ENCODE measurements at places on chromosomes 2 and 18. TPM values are rescaled to one million over a fixed set of nuclear protein-coding genes. Genes with fewer than 3 reads are reported as not detected.

- H3K27ac ChIP-seq, result no peak overlapping the region
- peaks cover 29% of the 10 kb centered on the region for H3K27me3 ChIP-seq
These were observed 7.4 kb downstream of the NFATC1 start for GRCh38 chr18:79402977-79403722.

DNA sequence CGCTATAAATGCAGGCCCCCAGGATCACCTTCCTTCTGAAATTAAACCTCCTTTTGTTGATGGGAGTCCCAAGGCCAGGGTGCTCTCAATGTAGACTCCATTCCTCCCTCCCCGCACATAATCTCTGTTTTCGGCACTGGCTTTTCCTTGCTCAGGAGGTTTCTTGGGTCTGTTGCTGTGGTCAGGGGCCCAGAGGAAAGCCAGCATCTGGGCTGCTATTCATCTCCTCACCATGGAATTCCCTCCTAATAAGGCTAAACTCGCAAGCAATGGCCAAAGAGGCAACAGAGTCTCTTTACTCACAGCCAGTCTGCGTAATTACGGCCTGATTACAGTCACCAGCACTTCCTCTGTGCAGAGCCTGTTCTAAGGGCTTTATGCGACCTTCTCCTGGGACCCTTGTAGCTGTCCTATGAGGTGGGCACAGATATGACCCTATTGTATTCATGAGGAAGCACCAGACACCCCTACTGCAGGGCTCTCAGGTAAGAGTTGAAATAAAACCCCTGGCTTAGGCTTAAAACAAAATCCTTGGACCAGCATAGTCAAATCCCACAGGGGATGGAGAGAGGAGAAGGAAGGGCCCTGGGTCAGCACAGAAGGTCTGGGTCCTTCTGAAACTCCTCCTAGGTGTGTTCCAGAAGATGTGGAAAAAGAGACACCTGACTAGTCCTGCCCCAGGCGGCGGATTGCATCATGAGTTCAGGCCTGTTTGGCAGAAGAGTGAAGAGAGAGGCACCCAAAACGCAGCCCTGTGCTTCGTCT, 105.0 kb upstream of the SH3BP4 start:
- DNase-seq, result no peak
- no peaks in the 10 kb centered on the region for H3K27me3 ChIP-seq
- peaks cover 8% of the 10 kb centered on the region for H3K36me3 ChIP-seq
- H3K27ac ChIP-seq, result no peak overlapping the region
- no peak overlapping the region for H3K4me3 ChIP-seq

DNA sequence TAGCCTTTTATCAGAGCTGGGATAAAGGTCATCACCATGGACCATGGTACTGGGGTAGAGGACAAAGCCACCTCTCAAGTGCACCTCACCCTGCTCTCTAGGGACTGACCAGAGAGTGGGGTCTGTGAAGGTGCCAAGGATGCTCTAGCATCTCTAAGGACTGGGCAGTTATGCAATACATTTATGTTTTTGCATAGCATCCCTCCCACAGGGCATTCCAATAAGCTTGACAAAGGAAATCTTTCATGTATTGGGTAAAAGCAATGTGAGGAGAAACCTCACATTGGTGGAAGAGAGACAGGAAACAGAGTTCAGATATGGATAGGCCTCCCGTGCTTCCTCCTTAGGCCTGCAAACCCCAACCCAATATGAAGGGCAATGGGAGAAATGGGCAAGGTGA, 31.6 kb downstream of the STK39 start:
- H3K27ac ChIP-seq, result no peak overlapping the region
- peaks cover 4% of the 10 kb centered on the region for H3K36me3 ChIP-seq
- peaks cover 24% of the 10 kb centered on the region for H3K4me1 ChIP-seq
- H3K27me3 ChIP-seq, result no peaks in the 10 kb centered on the region
- no peak for DNase-seq

DNA sequence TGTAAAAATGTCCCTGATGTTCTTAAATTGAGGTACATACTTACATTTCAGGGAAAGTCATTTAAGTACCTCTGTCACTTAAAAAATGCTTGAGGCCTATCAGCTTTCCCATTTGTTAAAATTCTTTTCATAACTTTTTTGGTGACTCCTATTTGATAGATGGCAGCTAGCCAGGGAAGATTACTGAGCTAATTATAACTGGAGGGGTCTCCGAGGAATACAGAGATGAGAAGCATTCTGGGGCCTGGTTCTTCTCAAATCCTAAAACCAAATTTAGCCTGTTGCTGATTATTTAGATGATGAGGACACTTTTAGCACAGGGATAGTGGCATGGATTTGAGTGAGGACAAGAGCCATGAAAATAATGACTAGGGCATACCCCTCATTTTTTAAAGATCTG, 4.8 kb downstream of the UGP2 start:
- no peak overlapping the region for H3K4me3 ChIP-seq
- no peak overlapping the region for H3K27ac ChIP-seq
- H3K36me3 ChIP-seq, result no peaks in the 10 kb centered on the region
- H3K4me1 ChIP-seq, result peaks cover 41% of the 10 kb centered on the region

DNA sequence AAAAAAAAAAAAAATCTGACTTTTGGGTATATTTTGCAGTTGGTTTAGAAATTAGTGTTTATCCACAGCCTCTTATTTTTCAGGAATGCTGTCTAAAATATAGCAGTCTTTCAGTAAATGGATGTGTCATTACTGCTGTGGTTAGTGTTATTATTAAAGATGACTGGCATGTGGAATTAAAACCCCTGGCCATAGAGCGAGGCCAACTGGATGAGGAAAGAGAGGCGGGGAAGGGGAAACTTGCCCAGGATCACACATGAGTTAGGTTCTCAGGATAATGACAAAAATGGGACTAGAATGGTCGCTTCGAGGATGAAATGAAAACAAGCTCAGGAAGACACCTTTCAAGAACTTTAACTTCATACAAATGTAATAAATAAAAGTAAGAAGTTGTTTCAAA, 57.4 kb upstream of the APCDD1 start:
- no peak for DNase-seq
- H3K4me3 ChIP-seq, result no peak overlapping the region
- peaks cover 44% of the 10 kb centered on the region for H3K4me1 ChIP-seq
- no peak overlapping the region for H3K27ac ChIP-seq
- no peaks in the 10 kb centered on the region for H3K27me3 ChIP-seq

GRCh38 chr18:46601141-46601805, 55.7 kb downstream of the LOXHD1 start:
- H3K27ac ChIP-seq, result no peak overlapping the region
- H3K4me1 ChIP-seq, result no peaks in the 10 kb centered on the region
- H3K4me3 ChIP-seq, result no peak overlapping the region
- H3K27me3 ChIP-seq, result peaks cover 20% of the 10 kb centered on the region

GRCh38 chr2:217638031-217638430, 364.8 kb downstream of the TNS1 start:
- H3K4me1 ChIP-seq, result peaks cover 24% of the 10 kb centered on the region
- H3K27me3 ChIP-seq, result no peaks in the 10 kb centered on the region
- no peak for DNase-seq
- no peak overlapping the region for H3K4me3 ChIP-seq
- no peaks in the 10 kb centered on the region for H3K36me3 ChIP-seq

- H3K27me3 ChIP-seq, result no peaks in the 10 kb centered on the region
- H3K4me3 ChIP-seq, result no peak overlapping the region
- DNase-seq, result no peak
These were observed 185.5 kb downstream of the KCNS3 start for GRCh38 chr2:18063826-18064470.

CFC1 gene
- total RNA-seq, result not detected

COPS9 gene
- total RNA-seq, result 138 TPM

Data from neural crest cell (in vitro differentiated cells).